ENCODE measurements at places on chromosomes 2 and 18.
A peak's percentile ranks its signal among the peaks of the same experiment; 100 is the strongest.

GRCh38 chr2:224971214-224971613, 71.1 kb downstream of the DOCK10 start:
- peak; percentile 49 for DNase-seq

DNA sequence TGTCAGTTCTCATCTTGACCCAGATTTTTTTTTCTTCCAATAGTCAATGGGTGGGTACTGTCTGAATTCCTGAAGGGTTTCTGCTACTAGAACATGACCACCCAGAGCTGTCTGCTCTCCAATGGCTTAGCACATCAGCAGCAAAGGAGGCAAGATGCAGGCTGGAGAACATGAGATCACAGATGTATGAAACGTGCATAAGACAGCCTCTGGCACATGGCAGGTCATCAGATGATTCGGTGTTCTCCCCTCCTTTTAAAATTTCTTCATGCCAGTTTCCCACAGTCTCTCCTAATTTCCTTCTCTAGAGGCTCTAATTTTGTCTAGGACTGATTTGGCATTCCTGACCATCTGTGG, 359.3 kb upstream of the TNP1 start:
- DNase-seq: no peak

DNA sequence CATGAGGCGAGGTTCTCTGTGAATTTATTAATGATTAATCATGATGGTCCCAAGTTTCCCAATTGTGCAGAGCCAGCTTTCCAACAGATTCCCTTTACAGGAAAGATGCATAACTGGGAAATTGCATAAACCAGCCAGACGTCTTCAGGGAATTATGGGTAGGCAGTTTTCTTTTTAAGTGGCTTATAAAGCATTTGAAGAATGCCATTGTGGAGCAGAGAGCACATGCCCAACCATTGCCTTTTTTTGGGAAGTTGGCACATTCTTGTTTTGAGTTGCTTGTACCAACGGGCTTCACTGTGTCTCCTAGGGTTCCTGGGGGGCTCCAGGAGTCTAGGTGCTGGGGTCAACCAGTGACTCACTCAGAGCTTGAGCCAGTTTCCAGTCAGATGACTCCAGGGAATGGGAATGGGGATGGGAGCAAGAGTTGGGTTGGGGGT, 231.7 kb upstream of the FOSL2 start:
- no peak for DNase-seq

DNA sequence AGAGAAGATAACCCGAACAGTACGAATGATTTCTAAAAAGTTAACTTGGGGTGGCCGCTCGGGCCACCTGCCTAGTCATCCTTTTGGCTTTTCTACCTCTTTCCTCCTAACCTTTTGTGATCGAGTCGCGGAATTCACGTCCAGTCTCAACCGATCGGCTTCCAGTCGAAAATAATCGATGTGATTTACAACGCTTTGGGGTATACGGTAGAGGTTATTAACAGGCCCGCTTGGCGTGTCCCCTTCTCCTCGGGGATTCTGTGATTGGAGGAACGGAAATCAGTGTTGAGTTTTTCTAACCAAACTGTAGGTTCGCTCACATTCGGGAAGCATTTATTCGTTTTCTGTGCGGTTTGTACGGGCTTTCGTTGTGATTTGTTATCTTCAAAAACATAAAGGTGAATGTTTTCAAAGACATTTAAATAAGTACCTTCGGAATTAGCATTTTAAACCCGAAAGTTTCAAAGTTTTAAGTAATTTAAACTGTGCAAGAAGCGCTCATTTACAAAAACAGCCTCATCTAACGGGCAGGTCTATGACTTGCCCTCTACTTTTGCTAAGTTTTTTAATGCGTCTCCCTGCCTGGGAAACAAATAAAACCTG, 588 bp upstream of the FOXI3 start:
- no peak for DNase-seq

DNA sequence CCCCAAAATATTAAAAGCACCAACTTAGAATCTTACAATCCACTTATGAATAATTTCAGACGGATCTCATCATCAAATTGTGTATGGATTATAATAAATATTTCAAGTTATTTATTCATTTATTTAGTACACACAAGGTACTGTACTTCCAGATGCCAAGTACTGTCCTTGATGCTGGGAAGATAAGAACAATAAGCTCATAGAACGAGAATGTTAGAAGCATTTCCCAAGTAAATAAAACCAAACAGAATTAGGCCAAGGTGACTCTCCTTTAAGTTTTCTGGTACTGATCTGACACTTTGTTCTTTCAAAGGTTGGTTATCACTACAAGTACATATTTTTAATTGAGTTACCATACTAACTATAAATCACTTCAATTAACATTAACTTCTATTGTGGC, 416.1 kb upstream of the ETAA1 start:
- DNase-seq: no peak

DNA sequence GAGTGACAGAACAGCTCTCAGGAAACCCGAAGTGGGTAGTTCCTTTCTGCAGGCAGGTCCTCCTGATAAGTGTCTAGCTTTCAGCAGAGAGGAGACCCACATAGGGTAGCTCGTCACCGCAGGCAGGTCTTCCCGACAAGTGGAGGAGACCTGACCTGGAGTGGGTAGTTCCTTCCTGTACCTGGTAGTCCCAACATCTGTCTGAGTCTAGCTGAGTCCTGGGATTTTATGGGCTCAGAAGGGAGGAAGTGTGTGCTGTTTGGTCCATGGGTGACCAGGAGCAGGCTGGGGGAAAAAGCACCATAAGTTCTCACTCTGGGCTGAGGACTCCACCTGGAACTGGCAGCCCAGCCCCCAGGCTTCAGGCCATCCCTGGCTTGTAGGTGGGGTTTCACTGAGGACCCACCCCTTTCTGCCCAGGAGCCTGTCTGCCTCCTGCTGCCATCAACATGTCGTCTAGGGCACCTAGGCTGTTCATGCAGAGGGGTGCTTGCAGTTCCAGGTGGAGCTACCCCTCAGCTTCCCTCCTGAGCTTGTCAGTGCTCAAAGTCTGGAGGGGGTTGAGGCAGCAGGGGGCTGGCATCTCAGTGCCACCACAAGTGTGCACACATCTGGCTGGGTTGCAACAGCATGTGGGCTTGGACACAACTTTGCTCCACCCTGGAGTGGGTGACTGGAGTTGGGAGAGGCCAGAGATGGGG, 9.4 kb downstream of the DYSF start:
- no peak for DNase-seq

- no peak for DNase-seq
Observed at GRCh38 chr2:86065512-86065911, 40.2 kb downstream of the POLR1A start.

- no peak for DNase-seq
Observed at GRCh38 chr2:8021921-8022320, 659.9 kb upstream of the ID2 start.

GRCh38 chr2:239236043-239236807, 164.6 kb downstream of the HDAC4 start:
- DNase-seq: no peak

DNA sequence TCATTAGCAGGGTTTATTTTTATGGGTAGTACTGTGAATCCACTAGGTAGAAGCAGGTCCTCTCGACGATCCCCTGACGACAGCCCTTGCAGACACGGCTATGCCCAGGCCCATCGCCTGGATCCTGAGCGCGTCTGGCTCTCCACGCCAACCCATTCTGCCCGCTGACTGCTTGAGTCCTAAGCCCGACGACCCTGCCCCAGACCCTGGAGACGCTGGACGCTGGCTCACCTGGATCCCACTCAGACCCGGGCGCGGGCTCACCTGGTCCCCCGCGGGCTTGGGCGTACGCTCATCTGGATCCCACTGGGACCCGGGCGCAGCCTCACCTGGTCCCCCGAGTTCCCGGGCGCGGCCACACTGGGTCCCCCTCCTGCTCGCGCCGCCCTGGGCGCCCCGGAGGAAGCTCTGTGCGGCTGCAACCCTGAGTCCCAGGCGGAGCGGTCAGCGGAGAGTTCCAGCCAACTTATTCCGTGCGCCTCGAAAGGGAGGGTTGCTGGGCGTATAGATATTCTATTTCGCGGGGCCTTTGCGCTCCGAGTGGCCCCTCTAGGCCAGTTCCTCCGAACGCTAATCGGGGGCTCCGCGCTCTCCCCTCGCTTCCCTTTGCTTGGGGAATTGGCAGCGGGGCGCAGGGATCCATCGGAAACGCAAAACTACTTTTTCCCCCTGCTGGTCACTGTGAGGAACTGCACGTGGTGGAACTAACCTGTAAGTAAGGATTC, 22.4 kb upstream of the RMP24 start:
- peak; percentile 65 for DNase-seq

DNA sequence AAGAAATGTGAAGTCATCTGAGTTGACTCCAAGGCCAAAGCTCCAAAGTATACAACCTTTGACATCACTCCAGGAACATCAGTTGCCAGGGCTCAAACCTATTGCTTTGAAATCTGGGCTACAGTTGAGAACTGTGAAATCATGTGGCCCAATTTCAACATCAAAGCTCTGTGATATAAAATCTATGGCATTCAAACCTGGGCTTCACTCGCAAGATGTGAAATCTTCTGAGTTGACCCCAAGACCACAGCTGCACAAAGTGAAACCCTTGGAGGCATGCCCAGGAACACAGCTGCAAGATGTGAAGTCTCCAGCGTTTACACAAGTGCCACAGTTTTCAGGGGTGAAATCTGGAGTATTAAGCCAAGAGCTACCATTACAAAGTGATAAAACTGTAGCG, 9.4 kb upstream of the ZNF512 start:
- DNase-seq: no peak

DNA sequence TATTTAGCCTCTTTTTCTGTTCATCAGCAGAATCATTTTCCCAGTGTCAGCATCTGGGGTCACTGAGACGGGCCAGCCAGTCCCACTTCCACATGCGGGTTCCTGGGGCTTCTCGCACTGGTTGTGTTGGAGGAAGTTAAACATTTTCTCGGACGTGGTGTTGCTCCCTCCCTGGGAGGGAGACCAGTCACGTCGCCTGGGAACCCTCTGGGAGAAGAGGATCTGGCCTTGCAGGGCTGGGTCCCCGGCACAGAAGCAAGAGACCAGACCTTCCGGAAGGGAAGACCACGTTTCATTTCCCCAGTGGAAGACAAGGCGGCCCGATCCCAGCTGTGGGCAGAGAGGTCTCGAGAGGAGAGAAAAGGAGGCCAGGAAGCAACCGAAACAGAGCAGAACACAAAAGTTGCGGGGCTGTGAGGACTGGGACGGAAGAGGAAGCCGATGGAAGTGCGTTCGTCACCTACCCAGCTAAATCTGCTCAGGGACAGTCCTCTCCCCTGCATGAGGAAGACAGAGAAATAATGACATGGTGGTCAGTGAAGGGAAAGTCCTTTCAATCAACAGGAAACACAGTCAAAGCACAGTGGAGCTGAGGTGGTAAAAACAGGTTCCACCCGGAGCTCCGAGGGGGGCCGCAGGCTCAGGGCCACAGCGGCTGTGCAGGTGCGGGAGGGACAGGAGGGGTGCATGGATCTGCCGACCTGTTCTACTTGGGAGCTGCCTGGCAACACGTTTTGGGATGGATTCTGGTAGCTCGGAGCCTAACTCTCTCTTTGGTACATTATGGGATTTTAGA, 144.4 kb downstream of the MBP start:
- DNase-seq: no peak

- DNase-seq: no peak
Observed at GRCh38 chr2:15744820-15745219, 153.2 kb downstream of the DDX1 start.

GRCh38 chr2:66481100-66481549, 46.2 kb downstream of the MEIS1 start:
- DNase-seq: no peak

- DNase-seq: no peak
Observed at GRCh38 chr2:62423883-62424458, 82.0 kb downstream of the TMEM17 start.

GRCh38 chr2:102130647-102130991, 11.9 kb upstream of the IL1R1 start:
- no peak for DNase-seq

- DNase-seq: no peak
Observed at GRCh38 chr2:180508458-180508857, 471.9 kb upstream of the UBE2E3 start.

- DNase-seq: peak; percentile 75
Observed at GRCh38 chr2:7044253-7045250, 127.3 kb downstream of the RNF144A start.

DNA sequence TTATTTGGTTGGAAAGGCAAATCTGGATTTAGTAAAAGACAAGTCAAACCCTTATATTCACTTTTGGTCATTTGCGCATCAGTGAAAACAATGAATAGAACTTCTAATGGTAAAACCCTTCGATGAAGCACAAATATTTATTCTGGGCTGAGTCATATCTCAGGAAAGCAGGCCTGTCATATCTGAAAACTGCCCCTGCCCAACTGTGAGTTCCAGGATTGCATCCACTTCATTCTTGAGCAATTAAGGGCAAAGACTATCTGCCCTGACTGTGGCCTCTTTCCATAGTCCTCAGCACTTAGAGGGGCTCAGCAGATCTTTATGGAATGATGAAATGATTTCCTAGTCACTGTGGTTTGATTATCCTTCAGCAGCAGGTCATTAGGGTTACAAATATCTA, 795.2 kb upstream of the ID2 start:
- DNase-seq: no peak

GRCh38 chr2:143550500-143550899, 421.3 kb downstream of the ARHGAP15 start:
- DNase-seq: no peak

GRCh38 chr18:57965246-57965645, 78.8 kb upstream of the NEDD4L start:
- DNase-seq: no peak

- DNase-seq: peak; percentile 13
Observed at GRCh38 chr2:27263287-27264252, 723 bp upstream of the SLC30A3 start.

DNA sequence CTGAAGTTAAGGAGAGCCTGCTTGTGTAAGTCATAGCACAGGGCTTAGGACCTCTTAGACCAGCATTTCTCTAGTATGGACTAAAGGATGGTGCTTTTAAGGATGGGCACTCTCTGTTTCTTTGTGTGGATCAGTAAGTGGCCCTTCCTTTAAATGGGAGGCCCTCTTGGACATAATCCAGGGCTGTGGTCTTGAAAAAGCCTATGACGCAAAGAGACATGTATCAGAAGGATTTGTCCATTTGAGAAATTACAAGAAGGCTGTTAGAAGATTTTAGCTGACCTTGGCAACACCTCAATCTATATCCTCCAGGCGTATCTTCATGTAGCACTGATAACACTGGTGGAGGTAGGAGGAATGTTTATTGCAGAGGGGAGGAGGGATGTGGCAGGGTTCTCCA, 79.2 kb downstream of the PRPF40A start:
- no peak for DNase-seq

DNA sequence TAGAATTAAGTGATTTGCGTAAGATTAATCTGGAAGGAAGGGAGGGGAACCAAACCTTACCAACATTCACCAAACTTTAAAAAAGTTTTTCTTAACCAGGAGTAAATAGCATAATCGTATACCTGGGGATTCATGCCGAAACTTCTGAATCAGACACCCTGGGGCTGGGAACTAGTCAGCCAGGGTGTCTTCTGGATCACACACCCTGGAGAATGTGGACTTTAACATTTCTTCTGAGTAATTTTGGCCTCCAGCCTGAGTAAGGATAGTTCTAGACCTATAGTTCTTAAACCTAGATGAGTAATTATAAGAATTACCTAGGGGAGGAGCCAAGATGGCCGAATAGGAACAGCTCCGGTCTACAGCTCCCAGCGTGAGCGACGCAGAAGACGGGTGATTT, 44.1 kb upstream of the MEIS1 start:
- DNase-seq: no peak

- no peak for DNase-seq
Observed at GRCh38 chr2:9974343-9974742, 22.9 kb downstream of the GRHL1 start.

- no peak for DNase-seq
Observed at GRCh38 chr2:68974251-68974650, at the start of gene GKN1. GKN1 (plus strand) TSS chr2:68974636; CDS start chr2:68974678, 42 bp downstream.

All from CD4-positive, alpha-beta T cell treated with Interleukin-17A for 4 hours (primary cell).